GM18507 (cell line): ENCODE measurements at places on chromosomes 1 and 21.
A peak's percentile ranks its signal among the peaks of the same experiment; 100 is the strongest.

DNA sequence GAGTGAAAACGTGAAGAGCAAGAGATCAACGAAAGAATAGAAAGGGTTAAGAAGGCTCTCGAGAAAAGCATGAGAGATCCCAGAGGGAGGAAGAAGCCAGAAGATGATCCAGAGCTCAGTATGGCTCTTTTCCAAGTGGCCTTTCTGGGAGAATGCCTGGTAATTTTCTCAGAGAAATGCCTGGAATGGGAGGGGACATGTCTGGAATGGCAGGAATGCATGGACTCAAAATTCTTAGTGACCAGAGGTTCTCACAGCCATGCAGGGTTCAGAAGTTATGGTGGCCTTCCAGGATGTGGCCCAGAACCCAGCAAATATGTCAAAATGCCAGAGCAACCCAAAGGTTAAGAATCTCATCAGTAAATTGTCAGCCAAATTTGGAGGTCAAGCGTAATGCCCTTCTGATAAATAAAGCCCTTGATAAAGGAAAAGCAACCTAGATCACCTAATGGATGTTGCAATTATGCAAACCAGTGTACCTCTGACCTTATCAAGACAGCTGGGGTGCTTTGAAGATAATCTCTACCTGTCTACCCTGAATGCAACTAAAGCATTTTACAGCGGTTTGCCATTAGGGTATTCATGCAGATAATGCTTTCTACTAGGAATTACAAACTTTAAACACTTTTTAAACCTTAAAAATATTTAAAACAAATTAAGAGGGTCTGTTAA, 53.1 kb downstream of the NBPF6 start:
- no peak for DNase-seq

GRCh38 chr1:92079441-92079840, 704 bp upstream of the BTBD8 start:
- DNase-seq: no peak

DNA sequence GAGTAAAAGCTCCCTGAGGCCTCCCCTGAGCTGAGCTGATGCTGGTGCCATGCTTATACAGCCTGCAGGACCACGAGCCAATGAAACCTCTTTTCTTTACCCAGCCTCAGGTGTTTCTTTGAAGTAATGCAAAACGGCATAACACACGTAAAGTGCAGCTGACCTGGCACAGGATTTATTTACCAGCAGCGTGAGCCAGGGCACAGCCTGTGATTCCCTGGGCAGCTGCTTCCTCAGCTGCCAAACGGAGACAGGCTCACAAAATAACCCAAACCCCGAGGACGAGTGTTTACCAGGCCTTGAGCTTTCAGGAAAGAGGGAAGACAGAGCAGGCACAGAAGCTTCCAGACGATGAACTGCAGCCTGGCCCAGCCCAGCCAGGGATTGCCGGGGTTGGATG, 120.6 kb upstream of the ARHGEF16 start:
- no peak for DNase-seq

DNA sequence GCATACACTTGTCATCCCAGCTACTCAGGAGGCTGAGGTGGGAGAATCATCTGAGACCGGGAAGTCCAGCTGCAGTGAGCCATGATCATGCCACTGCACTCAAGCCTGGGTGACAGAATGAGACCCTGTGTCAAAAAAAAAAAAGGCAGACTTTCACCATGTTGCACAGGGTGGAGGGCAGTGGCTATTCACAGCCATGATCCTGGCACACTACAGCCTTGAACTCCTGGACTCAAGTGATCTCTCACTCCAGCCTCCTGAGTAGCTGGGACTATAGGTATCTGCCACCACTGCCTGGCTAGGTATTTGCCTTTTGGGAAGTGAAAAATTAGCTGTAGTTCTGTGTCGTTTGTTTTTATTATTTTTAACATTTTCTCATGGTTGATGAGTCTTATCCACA, 19.1 kb downstream of the SPATA45 start:
- no peak for DNase-seq

GRCh38 chr21:41295721-41296254, 20.8 kb upstream of the FAM3B start:
- DNase-seq: no peak

DNA sequence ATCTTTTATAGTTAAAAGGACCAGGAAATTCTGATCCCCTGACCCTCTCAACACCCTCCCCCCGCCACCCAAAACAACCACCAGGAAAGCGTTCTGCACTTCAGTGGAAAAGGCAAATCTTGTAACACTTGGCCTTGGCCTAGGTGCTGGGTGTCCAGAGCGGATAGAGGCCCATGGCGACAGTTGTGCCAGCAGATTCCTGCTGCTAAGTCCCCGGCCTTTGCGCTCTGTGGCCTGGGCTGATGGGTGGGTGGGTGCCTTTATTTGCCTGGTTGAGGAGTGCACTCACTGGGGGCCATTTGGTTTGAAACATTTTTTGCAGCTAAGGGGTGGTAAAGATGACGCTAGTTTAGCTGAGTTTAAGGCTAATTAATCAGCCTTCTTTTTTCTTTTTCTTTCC, 127.9 kb upstream of the ERRFI1 start:
- DNase-seq: no peak

- DNase-seq: no peak
Observed at GRCh38 chr1:53567851-53568250, 108.7 kb downstream of the DMRTB1 start.

GRCh38 chr21:32753818-32754585, 17.6 kb downstream of the PAXBP1 start:
- DNase-seq: no peak

DNA sequence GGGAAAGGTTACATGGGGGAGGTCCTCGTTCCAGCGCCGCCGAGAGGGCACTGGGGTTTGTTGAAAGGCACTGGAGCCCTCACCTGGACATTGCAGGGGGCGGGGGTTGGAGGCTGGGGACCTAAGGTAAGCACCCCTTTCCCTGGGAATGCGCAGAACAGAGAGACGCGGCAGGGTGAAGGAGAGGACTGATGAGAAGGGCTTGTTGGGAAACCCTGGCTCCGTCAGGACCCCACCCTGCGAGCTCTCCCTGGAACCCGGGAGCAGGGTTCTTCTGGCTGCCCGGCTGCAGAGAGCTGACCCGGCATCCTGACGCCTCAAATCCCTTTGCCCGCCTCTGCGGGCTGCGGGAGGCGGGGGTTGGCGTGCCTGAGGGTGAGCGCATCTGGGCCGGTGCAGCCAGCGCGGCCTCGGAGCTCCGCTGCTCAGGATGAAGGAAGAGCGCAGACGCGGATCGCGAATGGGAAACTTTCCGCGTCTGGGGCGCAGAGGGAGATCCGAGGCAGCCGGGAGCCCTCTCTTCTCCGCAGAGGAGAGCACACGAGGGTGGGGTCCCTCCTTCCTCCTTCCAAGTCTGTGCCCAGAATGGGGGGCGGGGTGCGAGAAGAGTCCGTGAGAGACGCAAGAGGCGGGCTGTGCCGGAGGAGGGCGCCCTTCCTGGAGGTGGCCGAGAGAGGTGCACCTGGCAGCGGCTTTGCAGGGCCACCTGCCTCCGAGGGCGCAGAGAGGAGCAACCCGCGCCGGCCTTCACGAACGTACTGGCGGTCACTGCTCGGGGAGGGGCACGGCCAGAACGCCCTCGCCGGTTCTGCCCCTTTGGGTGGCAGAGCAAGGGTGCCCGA, 2.4 kb downstream of the IGSF21 start:
- no peak for DNase-seq

DNA sequence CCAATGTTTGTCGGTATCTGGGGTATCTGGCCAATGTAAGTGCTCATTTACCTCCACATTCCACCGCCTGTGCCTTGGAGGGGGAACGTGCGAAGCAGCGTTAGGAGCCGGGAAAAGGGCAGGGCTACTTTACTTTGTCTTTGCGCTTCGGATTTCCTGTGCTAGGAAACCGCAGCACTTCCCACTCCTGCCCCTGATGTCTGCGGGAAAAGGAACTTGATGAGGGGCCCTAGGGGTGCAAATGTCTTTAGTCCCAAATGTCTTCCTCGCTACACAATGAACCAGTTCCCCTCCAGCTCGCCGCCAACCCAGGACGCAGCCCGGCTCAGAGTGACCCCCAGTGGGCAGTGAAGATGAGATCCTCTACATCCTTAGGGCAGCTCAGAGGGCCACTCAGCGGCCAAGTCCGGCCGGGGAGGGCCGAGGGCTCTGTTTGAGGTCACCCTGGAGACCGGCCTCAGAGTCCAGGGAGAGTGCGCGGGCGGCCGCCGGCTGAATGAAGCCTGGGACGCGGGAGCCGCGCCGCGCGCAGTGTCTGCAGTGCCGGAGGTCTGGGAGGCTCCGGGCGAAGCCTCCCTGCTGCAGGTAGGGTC, at the start of gene DYNLT5:
TSS of gene DYNLT5 (plus strand) at position 460 of the 593 bp plus-strand sequence. CDS start 2,200 bp downstream, outside the sequence.
- DNase-seq: no peak

DNA sequence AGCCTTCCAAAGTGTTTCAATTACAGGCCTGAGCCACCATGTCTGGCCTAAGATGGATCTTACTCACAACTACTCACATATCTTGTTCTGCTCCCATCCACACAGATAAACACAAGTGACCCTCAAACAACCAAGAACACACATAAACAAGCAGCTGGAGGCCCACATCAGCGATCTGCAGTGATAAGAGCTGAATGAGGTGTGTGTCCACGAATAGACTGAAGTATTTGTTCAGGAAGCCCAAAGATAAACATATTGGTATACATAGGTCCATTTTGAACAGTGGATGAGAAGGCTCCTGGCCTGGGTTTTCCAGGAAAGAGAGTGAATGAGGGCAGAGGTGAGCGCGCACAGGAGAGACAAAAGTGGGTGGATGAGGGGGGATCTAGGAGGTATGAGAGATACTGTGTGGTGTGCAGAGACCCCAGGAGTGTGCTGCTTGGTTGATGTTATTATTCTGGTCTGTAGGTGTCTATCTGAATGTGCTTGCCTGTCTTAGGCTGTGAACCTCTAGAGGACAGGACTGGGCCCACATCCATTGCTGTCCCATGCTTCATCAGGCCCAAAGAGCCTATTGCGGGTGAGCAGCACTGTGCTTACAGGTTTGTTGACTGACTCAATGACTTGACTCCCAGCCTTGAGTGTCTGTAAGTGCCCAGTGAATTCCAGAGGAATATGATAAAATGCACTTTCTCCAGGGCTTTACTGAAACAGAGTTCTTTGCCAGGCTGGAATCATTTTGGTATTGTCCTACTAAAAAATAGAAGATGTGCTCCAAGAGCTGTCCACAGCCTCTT, 79.9 kb upstream of the ATP1A1 start:
- DNase-seq: no peak

GRCh38 chr1:169049258-169049938, 57.1 kb upstream of the ATP1B1 start:
- DNase-seq: no peak

GRCh38 chr1:66182551-66183178, 351.3 kb upstream of the SGIP1 start:
- DNase-seq: no peak

DNA sequence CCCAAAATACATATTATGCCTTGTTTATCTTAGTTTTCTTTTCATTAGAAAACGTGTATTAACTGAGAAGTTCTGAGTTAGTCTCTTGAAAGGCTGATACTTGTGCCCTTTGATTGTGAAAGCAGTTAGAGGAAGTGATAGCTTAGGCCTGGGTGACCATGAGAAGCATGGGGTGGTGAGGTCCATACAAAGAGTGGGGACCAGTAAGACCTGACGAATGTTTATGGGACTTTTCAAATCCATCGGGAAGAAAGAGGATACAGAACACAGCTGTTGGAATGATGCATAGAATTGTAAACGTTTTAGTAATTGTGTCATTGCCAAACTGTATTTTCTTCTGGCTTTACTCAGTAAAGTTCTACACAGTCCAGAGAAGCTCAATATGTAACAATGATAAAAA, 259.8 kb downstream of the LMO4 start:
- no peak for DNase-seq

- DNase-seq: no peak
Observed at GRCh38 chr1:182185842-182186756, 124.6 kb upstream of the ZNF648 start.

- peak; percentile 20 for DNase-seq
Observed at GRCh38 chr1:94805912-94806311, 14.2 kb upstream of the SLC44A3 start.

GRCh38 chr1:210072129-210072528, 134.1 kb downstream of the SYT14 start:
- DNase-seq: no peak

- DNase-seq: no peak
Observed at GRCh38 chr1:92975551-92976232, 14.4 kb upstream of the DIPK1A start.

- no peak for DNase-seq
Observed at GRCh38 chr1:27686223-27686990, 14.4 kb upstream of the IFI6 start.

DNA sequence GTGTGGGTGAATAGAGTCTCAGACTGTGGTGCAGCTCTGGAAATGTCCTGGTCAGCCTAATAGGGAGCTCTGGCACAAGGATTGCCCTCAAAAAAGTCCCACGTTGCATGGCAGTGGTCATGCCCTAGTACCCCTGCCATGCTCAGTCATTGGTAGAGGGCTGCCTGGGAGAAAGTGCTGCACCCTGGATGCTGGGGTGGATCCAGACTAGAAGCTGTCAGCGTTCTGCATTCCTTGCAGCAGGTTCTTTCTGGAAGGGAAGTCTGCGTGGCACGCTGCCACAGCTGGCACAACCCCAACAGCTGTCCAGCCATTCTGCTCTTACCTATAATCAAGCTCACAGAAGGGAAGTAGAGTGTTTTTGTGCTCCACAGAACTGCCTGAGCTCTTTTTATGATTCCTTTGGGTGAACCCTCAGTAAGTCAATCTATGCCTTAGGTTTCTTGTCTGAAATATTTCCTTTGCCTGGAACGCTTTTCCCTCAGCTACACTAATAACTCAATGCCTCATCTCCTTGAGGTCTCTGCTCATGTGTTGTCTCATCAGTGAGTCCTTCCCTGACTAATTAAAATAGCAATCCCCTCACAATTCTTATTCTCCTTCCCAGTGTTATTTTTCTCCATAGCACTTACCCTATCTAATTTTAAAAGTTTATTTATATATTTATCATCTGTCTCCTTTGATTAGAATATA, 61.5 kb upstream of the JAK1 start:
- no peak for DNase-seq

DNA sequence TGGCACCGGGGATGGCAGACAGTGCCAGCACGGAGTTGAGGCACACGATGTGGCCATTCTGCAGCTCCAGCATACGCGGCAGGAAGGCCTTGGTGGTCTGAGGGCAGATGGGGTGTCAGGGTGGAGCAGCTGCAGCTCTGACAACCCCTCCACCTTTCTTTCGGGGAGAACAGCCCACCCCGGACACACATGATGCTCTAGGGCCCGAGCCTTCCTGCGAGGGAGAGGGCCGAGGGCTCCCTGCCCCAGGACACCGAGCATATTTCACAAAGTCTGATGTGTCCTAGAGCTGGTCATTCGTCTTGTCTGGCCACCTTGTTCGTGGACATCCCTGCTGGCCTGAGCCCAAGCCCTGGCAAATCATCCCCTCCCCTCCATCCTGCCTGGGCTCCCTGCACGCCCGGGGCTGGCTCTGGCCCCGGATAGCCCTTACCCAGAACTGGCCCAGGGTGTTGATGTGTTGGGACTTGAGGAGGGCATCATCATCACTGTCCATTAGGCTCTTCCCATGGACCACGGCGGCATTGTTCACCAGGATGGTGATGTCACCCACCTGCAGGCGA, 39.1 kb downstream of the DHRS3 start:
- DNase-seq: no peak

- DNase-seq: no peak
Observed at GRCh38 chr1:168613038-168613451, 36.6 kb downstream of the XCL1 start.

- DNase-seq: no peak
Observed at GRCh38 chr1:9596415-9597123, 7.9 kb downstream of the TMEM201 start.
